ENCODE measurements at places on chromosomes 11 and 22.

DNA sequence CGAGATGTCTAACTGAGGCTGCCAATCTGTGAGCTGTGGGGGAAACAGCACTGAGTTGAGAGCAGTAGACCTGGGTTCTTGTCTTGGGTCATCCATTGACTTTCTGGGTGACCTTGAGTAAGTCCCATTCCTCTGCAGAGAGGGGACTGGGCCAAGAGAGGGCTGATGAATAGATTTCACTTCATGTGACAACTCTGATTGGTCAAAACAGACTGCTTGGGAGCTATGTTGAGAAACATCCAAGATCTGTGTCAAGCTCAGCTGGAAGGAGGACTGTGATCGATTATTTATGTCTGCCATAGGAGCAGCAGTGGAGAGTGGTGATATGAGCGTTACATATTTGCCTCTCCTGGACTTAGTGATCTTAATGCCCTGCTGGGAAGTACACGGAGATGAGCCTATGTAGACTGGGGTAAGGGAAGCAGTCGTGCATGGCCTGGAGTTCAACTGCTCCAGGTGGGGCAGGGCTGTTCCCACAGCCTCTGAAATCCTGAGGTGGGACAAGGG is 47.7 kb downstream of the OTOG start:
- DNase-seq, result no peak

- DNase-seq, result no peak
These were observed 626 bp downstream of the KRTAP5-7 start for GRCh38 chr11:71527576-71528210.

- no peak for DNase-seq
These were observed 36.6 kb upstream of the GRAMD4 start for GRCh38 chr22:46583571-46583970.

DNA sequence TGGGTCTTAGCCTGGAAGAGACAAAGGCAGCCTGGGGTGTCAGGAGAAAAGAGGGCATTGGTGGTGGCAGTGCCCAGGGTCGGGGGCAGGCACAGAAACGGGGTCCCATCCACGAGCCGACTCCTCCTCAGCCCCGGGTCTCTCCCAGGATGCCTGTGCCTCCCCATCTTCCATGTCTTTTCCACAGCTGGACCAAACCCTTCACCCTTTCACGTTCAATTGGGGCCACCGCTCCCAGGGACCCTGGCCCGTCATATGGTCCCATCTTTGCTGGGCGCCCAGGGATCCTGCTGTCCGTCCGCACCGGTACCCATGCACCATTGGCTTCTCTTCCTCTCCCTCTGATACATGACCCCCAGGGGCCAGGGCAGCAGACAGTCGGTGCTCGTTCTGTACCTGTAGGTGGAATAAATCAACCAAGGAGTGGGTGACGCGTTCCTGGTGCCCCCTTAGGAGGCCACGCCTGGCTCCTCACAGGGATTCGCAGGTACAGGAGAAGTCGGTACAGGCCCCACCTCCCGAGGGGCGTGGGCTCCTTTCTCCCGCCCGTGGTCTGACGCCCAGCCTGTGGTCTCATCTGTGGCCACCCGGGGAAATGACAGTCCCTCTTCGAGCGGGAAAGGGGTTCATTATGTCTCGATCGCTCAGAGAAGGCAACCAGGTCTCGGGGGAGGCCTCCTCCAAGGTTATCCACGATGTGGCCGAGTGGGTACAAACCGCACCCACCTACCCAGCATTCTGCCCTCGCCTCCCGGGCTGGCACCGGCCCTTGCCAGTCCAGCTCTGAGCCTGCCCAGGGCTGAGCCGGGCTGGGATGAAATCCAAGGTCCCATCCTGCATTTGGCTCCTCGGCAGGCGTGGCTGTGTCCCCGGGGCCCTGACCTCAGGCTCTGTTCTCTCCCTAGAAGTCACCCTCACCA is 1493.6 kb downstream of the BRD1 start:
- no peak for DNase-seq

- no peak for DNase-seq
These were observed 4.5 kb upstream of the NEFH start for GRCh38 chr22:29475550-29475949.

DNA sequence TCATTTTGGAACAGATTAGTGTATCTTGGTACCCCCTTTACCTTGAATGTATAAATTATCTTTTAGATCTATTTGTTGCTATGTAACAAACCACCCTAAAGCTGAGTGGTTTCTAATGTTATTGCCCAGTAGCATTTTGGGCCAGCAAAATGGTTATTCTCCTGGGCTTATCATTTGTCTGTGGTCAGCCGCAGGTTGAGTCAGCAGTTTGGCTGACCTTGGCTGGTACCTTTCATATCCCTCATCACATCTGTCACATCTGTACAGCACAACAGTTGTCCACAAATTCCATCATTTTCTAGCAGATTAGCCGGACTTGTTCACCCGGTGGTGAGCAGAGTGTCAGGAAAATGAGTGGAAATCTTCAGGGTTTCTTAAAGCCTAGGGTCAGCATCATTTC is 588.5 kb upstream of the ARHGAP42 start:
- no peak for DNase-seq

DNA sequence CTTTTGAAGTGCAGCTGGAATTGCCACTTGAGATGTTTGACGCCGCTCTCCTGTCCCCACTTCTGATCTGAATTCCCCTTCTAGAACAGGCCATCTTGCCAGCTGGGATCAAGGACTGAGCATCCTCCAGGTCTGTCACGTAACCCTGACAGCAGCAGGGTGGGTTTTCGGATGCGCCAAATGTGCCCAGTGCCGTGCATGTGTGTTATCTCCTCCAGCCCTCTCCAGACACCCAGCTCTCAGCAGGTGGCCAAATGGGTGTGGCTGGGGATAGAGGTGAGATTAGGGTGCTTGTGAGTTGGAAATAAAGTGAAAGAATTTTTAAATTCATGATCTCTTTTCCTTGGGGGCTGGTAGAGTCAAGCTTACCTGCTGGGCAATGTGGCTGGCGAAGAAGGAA is 3.3 kb downstream of the OSBP2 start:
- no peak for DNase-seq

- no peak for DNase-seq
These were observed 122.0 kb upstream of the SORL1-AS1 start for GRCh38 chr11:121574801-121575200.

DNA sequence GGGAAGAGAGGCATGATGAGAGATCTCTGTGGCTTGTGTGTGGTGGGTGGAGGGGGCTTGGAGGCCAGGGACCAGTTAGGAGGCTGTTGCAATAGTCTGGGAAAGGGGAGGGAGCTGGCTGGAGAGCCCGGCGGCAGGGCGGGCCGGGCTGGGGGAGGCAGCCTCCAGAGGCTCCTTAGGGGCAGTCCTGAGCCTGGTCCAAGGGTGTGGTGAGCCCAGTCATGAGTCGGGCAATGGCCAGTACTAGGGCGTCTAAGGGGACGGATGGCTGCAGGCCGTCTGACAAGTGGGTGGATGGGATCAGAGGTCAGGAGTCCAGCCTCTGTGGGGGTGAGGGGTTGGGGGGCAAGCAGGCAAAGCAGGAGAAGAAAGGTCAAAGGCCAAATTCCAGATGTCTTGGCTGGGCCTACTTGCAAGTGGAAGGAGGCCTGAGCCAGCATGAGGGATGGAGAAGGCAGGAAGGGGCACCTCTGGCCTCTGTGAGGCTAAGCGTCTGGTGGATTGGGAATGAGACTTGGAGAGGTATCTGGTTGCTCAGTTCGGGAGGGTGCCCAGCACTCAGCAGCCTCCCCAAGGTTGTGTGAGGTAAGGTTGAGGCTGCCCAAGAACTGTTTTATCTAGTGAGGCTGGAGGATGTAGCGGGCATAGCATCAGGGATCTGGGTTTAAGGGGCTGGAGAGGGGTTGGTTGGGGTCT is 6.0 kb upstream of the CD248 start:
- peak; percentile 91 for DNase-seq

DNA sequence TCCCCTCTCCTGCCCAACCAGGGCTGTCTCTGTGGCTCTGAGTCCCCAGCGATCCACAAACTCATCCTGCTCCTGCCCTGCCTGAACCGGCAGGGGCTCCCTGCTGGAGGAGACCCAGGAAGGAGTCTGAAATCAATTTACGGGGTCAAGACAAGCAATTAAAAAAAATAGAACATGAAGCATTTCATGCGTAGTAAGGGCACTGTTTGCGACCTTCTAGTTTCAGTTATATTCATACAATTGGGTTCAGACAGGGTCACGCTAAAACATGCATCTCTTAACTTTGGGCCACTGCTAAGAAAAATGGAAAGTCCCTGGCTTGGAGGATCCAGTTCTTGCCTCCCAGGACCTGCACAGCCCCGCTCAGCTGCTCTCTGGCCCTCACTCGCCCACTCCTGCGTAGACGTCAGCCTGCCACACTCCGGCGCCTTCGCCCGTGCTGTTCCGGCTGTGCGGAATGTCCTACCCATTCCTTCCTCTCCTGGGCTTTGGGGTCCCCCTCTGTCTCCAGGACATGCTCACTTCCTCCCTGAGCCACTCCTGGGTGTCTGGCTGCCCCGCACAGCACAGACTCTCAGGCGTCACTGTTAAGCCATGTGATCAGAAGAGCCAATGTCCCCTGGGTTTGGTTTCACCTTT is 12.8 kb downstream of the NFAM1 start:
- DNase-seq, result no peak

GRCh38 chr11:57978686-57979531 is 44.8 kb upstream of the OR9Q1 start:
- DNase-seq, result no peak

DNA sequence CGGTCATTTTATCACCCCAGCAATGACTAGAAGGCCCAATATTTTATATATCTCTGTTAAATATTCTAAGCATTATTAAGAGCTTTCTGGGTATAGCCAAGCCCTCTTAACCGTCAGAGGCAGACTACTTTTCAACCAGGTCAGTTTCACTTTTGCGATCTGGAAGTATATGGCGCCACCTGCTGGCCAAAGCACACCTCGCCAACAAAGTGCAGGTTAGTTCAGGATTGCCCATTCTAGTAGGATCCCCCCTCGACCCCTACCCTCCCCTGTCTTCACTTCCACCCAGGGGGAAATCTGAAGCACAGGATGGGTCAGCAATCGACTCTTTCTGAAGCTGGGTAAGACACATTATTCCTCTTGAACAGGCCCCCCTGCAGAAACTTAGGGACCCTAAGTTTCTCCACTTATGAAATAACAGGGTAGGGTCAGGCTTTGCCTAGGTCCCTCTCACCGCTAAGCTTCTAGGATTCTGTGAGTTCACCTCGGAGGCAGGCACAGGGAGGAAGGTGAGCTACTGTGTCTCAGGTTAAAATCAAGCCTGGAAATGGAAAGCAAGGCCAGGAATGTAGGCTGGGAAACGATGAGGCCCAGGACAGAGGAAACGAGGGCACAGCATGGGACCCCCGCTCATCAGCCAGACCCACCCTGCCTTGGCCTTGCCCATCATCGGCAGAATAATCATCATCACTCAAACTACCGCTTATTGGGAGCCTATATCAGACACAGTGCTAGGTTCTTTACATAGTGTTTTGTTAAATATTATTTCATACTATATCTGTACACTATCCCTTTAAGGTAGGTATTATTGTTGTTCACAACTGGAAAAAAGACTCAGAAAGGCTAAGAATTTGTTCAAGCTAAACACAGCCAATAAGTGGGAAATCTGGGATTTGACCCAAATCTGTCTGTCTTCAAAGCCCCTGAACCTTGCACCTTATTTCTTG is 35.6 kb downstream of the KCNJ1 start:
- peak; percentile 75 for DNase-seq

- no peak for DNase-seq
These were observed 11.3 kb upstream of the SLC37A4 start for GRCh38 chr11:119041821-119042514.

DNA sequence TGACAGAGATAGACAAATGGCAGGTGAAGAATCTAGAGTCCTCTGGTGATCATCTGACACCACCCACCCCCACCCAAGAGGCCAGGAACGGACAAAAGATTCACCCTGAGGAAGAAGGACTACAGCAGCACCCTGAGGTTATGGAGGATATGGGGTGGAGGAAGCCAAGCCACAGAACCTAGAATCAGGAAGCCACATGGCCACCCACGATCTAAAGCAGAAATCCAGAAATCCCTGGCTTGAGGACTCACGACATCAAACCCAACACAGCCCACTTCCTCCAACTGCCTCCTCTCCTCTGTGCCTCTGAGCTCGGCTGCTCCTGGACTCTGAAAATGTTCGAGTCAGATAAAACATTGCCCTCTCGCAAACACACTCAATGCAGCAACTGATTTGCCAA is 364.3 kb downstream of the SHANK2 start:
- no peak for DNase-seq

- DNase-seq, result peak; percentile 9
These were observed 77.9 kb upstream of the TOP3B start for GRCh38 chr22:22060200-22061084.

- DNase-seq, result no peak
These were observed 27.8 kb downstream of the ETS1 start for GRCh38 chr11:128559496-128560103.

DNA sequence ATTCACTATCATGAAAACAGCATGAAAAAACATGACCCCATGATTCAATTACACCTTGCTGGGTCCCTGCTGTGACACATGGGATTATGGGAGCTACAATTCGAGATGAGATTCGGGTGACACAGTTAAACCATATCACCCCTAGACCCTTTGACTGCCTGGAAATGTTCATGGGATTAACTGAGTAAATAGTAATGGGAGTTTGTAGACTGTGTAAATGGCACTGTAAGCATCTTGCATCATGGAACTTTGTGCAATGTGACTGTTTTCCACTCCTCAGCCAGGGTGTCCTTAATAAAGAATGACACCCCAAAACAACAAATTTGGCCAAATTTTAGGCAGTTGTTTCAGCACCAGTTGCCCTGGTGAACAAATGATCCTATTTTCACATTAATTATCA is 7.9 kb upstream of the SLC22A25 start:
- no peak for DNase-seq

GRCh38 chr11:97905101-97905500 is 1115.6 kb upstream of the CNTN5 start:
- no peak for DNase-seq

DNA sequence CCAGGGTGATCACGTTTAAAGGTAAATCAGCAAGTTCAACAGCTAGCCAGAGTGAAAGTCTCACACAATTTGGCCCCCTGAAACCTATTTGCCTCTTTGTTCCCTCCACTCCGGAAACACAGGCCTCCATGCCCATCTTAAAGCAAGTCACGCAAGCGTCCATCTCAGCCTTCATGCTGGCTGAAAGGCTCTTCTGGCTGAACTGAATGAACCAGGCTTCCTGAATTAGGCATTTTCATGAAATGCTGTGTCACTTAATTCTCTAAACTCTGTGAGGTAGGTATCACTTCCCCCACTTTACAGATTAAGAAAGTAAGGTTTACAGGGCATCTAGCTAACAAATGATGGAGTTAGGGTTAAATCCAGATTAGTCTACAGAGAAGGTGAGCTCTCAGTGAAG is 1.4 kb downstream of the SLC25A17 start:
- no peak for DNase-seq

- no peak for DNase-seq
These were observed 7.3 kb downstream of the PANX2 start for GRCh38 chr22:50177537-50178470.

- DNase-seq, result no peak
These were observed 826.1 kb downstream of the TBC1D22A start for GRCh38 chr22:47588578-47588960.

- DNase-seq, result no peak
These were observed 30.6 kb downstream of the NFRKB start for GRCh38 chr11:129864811-129865210.

Data from fibroblast of the conjunctiva (primary cell).